ENCODE measurements at places on chromosomes 11 and 22.
A peak's percentile ranks its signal among the peaks of the same experiment; 100 is the strongest.

DNA sequence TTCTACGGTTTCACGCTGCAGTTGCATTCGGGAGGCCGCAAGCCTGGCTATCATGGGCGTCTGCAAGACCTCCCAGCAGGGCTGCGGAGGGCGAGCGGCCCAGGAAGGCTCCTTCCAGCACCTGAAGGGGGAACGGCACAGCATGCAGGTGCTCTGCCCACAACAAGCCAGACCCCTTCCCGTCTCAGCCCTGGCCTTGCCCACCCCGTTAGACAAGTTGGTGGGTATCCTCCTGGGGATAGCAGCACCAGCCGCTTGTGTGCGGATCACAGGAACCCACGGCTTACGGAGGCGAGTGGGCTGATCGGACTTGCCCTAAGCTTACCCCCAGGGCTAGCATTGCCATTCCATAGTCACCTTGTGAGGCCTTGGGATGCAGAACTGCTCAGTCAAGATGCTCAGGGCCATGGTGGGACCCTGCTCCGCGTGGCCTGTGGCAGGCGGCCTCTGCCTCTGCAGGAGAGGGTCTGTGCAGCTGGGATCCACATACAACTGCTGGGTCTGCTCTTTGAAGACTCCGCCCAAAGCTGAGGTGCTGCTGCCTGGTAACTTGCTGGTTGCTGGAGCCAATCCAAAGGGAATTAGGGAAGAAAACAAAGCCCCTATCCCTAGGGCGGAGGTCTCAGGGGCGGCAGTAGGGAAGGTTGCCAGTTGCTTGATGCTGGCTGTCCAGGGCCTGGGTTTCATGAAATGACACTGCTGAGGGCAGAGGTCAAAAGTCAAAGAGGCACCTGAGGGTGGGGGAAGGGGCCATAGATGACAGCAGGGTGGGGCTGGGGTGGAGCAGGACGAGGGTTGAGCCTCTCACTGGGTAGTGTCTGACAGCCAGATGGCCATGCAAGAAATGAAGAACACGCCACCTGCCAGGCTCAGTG lies 1.4 kb upstream of the OSBPL5 start:
- DNase-seq: no peak

GRCh38 chr11:125257751-125258150 lies 93.2 kb downstream of the PKNOX2 start:
- no peak for DNase-seq

DNA sequence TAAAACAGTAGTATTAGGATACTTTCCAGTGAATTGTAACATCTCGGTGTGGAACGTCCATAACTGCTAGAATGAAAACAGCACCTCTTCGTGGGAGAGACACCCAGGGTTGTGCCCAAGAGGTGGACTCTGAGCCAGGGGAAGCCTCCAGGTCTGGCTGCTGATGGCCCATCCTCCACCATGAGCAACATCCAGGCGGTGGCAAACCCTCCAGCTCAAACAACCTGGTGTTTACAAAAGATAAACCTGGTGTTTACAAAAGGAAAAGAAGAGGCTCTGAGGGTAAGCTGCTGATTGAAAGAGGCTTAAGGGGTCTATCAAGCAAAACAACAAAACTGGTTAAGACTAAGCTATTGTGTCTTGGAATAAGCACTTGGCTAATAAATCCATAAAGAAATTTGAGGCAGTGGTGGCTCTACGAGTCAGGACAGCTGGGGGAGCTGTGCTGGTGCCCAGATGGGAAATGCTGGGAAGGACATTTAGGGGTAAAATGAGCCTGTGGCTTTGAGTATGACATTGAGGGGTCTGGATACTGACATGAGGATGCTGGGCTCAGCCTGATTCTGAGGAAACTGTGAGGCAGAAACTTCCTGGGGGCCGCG lies 909.0 kb downstream of the BRD1 start:
- no peak for DNase-seq

DNA sequence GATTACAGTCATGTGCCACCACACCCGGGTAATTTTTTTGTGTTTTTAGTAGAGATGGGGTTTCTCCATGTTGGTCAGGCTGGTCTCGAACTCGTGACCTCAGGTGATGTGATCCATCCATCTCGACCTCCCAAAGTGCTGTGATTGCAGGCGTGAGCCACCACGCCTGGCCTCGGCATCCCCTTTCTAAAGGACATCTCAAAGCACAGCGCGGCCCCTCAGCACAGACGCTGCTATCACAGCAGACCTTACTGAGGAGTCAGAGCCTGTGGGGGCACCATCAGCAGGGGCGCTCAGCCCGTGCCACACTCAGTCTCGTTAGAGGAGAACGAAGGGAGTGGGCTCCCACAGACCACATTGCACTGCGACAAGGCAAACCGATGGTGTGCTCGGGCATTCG lies 19.4 kb downstream of the CELSR1 start:
- DNase-seq: no peak

DNA sequence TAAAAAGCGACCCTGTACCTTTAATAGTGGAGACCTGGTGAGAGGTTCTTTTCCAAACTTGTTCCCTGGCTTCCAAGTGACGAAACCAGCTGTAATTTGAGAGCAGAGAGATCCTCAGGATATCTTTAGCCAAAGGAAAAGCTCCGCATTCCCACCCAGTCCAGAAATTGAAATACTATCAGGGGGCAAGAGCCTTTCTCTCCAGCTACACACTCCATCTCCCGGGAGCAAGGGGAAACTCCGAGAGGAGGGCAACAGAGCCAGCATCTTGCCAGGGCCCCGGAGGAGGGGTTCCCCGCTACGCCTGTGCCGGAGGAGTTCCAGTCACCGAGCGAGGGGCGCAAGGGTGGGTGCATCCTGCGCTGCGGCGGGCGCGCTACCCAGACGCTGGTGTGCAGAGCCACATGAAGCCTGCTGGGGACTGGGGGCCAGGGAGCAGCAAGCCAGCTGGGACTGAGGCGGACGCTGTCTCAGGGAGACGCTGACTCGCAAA lies at the start of gene FIBIN:
Gene FIBIN (plus strand): TSS at position 148 of the 493 bp plus-strand sequence. CDS start 415 bp downstream, outside the sequence.
- DNase-seq: peak; percentile 84

GRCh38 chr11:93005239-93005638 lies 35.8 kb downstream of the MTNR1B start:
- DNase-seq: no peak

GRCh38 chr22:36365020-36365411 lies 22.8 kb downstream of the MYH9 start:
- DNase-seq: peak; percentile 97

DNA sequence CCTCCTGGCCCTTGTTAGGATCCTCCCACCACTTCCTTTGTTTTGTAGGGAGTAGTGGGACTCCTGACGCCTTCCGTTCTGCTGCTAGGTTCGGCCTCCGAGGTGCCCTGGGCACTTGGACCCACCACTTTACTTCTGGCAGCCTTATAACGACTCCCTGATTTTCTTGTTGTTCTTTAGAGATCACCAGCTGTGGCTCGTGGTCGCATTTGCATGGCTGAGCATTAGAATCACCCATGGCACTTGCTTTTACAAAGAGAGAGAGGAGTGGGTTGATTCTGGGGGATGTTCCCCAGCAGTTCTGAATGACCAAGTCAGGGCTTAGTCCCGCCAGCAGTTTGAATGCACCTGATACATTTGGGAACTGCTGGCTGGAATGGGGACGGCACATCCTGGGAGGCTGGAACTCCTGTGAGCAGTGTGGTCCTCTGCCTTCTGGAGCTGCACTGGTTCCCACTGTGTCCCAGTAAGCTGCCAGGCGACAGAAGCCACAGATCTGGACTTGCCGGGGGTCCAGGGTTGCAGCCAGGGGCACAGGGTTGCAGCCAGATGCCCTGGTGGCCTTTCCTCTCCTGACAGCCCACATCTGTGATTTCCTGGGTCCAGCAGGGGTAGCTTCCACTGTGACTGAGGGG lies 4.1 kb downstream of the TUB start:
- no peak for DNase-seq
